ENCODE measurements at places on chromosomes 7 and 10.

GRCh38 chr7:44149571-44150465, 8.7 kb upstream of the MYL7 start:
- DNase-seq, result peak; percentile 81

DNA sequence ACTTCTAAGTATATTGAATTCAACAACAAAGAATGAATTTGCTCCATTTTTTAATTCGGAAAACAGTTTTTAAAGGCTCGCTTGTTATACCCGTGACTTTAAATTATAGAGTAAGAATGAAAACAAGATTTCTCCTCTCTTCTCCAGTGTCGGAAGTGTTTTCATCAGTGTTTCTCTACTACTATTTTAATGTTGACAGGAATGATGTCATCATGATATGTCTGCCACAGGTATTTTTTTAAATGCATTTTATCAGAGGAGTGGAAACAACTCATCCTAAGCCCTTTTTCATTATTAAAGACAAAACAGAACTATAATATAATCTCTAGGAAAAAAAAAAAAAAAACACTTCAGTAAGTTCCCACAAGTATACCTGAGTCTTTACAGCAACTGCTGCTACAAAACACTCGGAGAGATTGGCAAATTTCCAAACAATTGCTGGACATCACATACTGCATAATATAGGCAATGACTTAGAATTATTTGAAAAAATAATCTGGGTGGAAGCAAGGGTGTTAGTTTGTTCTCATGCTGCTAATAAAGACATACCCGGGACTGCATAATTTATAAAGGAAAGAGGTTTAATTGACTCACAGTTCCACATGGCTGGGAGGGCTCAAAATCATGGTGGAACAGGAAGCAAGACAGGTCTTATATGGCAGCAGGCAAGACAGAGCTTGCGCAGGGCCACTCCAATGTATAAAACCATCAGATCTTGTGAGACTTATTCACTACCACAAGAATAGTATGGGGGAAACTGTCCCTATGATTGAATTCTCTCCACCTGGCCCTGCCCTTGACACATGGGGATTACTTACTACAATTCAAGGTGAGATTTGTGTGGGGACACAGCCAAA, 4.8 kb upstream of the RNF32 start:
- no peak for DNase-seq

DNA sequence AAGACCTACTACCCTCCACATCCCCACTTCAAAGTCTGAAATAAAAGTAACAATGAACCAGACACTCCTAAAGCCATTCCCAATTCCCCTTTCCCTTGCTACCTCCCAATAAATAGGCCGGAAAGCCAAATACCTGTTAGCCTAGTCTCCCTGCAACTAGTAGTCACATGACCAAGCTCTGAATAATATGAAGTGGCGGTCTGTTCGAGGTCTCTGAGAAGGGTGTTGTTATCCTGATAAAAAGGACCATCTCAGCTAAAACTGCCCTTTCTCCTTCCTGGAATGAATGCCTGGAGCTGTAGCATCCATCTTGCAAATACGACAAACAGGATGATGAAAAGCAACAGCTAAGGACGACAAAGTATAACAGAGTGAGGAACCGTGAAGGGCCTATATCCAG, 6.0 kb downstream of the KIF5B start:
- no peak for DNase-seq

DNA sequence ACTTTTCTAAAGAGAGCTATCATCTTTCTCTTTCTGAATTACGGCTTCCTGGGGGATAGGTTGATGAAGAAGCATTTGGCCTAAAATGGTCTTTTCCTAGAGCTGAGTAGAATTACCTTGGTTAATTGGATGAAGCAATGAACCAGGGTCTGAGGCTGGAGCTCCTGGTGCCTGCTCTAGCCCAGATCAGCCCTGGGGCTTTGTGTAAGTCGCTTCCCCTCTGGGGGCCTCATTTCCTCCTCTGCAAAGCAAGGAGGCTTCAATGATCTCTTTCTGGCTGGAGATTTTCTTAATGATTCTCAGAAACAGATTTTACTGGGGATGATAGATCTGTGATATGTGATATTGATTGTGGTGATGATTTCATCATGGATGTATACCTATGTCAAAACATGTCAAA, 3.5 kb upstream of the CPA2 start:
- DNase-seq, result no peak

GRCh38 chr7:65381742-65382141, 8.1 kb downstream of the ZNF92 start:
- DNase-seq, result no peak

DNA sequence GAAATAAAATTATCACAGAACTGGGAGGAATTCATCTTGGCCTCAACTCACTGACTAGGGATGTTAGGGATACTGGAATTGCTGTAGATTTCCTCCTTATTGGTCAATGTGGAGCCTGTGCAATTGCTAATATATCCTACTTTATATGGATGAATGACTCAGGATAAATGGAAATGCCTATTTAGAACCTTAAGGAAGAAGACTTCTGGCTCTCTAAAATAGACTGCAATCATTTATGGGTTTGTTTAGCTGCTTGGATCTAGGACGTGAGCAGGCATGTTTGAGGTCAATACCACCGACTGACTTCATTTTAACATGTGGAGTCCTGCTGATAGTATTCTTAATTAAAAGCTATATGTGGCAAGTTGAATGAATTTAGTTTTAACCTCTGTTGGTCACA, 1040.1 kb upstream of the LRRN3 start:
- no peak for DNase-seq

DNA sequence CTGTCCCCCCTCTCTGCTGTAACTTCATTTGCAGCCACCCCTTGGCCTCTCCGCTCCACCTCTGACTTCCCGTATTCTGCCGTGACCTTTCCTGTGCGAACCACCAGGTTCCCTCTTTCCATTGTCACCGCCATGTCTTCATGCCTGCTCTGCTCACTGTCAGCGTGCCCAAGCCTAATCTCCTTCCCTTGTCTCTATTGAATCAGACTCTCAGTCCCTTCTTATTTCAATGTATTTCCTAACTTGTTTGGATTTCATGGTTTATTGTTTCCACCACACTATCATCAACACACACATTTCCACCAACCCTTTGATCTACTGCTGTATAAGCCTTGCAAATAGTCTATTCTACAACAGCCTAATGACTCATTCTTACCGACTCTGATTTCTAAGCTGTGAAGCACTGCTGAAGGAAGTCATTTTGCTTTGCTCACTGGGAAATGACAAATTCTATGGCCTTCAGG, 30.0 kb upstream of the INHBA start:
- no peak for DNase-seq

GRCh38 chr7:133112976-133113375, 31.1 kb upstream of the CHCHD3 start:
- no peak for DNase-seq

GRCh38 chr7:54541669-54542625, at the start of gene VSTM2A:
VSTM2A (plus strand) TSS chr7:54542375; CDS start chr7:54542731, 356 bp downstream.
- no peak for DNase-seq

DNA sequence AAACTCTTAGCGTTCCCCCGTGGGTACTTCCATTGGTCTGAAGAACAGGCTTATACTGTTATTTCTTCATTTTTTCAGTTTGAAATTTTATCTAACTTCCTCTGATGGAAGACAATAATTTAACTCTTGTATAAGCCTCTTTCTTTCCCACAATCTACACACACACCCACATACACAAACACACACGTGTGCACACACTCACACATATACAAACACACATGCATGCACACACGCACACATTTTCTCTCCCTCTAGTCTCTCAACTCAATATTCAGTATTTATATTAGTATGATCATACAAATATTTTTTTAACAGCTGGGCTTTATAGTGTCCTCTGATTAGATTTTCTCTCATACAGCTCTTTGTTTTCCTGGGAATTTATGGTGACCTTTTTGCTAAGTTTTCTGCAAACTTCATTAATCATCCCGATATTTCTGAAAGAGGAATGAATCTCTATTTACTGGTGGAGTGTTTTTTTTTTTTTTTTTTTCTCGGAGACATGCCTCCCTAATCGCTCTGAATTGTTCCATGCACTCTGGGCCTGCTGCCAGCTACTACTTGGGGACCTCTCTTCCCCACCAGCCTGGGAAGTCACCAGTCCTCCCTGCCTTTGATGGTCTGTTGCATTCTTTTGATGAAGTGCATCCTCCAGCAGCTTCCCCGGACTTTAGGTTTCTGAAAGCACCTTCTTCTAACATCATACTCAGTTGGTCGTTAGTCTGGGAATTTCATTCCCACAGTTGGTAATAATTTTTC, 75.5 kb downstream of the ZNF777 start:
- DNase-seq, result no peak

DNA sequence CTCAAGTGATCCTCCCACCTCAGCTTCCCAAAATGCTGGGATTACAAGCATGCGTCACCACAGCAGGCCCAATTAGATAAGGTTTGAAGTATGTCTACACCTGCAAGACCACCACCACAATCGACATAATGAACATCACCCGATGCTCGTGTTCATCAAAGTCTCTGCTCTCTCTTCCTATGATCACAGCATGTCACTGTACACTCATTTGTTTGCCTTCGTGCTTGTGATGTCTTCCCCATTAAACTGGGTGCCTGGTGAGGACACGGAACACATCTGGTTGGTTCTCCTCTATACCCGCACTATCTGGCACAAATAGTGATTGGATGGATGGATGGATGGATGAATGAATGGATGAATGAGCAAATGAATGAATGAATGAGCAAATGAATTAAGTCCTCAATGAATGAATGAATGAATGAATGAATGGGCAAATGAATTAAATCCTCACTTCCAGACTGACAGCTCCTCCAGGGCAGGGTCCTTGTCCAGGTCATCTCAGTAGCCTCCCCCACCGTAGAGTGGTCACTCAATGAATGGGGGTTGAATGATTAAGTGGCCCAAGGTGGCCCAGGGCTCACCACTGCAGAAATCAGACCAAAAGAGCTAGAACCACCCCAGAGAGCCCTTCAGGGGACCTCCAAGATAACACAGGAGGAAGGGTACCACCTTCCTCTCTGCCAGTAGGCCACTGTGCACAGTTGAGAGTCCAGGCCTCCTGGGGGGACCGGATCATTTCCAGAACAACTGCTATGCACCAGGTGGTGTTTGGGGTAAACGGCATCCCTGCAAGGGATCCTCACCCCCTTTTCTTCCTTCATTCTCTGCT, 101.9 kb upstream of the TNRC18 start:
- DNase-seq, result no peak
